ENCODE measurements at places on chromosomes 3 and 15.

- H3K4me3 ChIP-seq: no peak overlapping the region
- H3K4me1 ChIP-seq: no peaks in the 10 kb centered on the region
- H3K27me3 ChIP-seq: no peaks in the 10 kb centered on the region
- no peak for DNase-seq
Measured at GRCh38 chr3:71573181-71573580, 10.3 kb downstream of the FOXP1 start.

- peaks cover 4% of the 10 kb centered on the region for H3K4me1 ChIP-seq
- no peaks in the 10 kb centered on the region for H3K27me3 ChIP-seq
- no peak overlapping the region for H3K4me3 ChIP-seq
- no peak overlapping the region for H3K27ac ChIP-seq
Measured at GRCh38 chr15:57784081-57784511, 77.6 kb downstream of the POLR2M start.

GRCh38 chr3:177977381-177978158 is 558.7 kb upstream of the KCNMB2 start:
- H3K4me3 ChIP-seq: no peak overlapping the region
- H3K27ac ChIP-seq: no peak overlapping the region
- no peaks in the 10 kb centered on the region for H3K36me3 ChIP-seq
- H3K27me3 ChIP-seq: no peaks in the 10 kb centered on the region

- no peak overlapping the region for H3K4me3 ChIP-seq
- H3K27me3 ChIP-seq: no peaks in the 10 kb centered on the region
- no peaks in the 10 kb centered on the region for H3K4me1 ChIP-seq
- H3K36me3 ChIP-seq: peaks cover 14% of the 10 kb centered on the region
Measured at GRCh38 chr15:100623301-100623700, 20.9 kb downstream of the ASB7 start.

GRCh38 chr3:150546226-150547044 is at the start of the genes EIF2A and SERP1:
TSS of gene EIF2A (plus strand) at chr3:150546787. CDS start at chr3:150546803, 16 bp downstream.
TSS of gene SERP1 (minus strand) at chr3:150546496. CDS start at chr3:150546135, 361 bp downstream.
- H3K36me3 ChIP-seq: peaks cover 10% of the 10 kb centered on the region
- H3K27ac ChIP-seq: peak within 1 kb of the TSS; percentile 99
- DNase-seq: peak; percentile 100
- H3K4me3 ChIP-seq: peak within 1 kb of the TSS; percentile 77
- H3K27me3 ChIP-seq: no peaks in the 10 kb centered on the region
- peaks cover 62% of the 10 kb centered on the region for H3K4me1 ChIP-seq

DNA sequence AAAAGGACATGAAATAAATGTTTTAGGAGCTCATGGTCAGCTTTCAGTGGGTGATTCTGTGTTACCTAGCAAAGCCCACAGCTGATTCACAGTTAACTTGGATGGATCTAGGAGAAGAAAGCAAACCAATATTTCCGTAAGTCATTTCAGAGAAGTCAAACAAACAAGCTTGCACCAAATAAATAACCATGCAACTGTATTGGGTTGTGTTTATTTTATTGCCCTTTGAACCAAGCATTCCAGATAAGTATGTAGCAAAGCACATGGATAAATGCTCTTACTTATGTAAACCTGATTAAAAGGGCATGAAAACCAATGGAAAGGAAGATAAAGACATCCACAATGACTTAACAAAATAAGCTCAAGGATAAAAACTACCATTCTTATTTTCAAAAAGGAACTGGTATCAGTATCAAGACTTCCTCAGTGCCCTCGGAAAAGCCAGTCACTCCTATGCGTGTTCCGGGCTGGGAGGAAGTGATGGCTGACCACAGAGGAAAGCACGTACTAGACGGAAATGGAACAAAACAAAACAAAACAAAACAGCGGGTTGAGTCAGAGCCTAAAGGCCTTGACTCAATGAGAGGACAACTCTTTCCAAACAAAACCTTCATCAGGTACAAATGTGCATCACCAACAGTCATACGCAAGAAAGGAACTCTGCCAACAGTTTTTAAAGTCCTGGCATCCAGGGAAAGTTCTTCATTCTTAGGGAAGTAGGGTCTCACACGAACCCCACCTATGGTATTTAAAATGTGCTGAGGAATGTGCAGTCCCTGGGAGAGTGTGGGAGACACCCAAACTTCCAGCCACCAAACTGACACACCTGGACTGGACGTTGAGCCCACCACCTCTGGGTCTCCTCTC is 103.3 kb downstream of the SNRK start:
- no peaks in the 10 kb centered on the region for H3K36me3 ChIP-seq
- peak; percentile 86 for DNase-seq
- peaks cover 61% of the 10 kb centered on the region for H3K4me1 ChIP-seq
- peak overlapping the region; percentile 64 for H3K27ac ChIP-seq
- peak overlapping the region; percentile 48 for H3K4me3 ChIP-seq

DNA sequence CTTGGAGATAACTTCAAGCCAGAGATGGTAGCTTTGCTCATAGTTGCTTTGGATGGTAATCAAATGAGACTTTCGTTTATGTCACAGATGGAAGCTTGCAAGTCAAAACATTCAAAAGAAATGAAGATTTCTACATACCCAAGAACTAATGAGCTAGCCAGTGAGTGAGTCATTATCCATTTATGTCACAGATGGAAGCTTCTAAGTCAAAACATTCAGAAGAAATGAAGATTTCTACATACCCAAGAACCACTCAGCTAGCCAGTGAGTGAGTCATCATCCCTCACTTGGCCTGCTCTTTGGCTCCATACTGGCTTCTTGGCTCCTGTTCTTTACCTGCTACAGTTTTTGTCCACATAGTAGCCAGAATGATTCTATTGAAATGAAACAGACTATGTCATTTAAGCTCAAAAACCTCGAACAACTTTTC is 559.8 kb upstream of the CBLB start:
- no peaks in the 10 kb centered on the region for H3K27me3 ChIP-seq
- no peak overlapping the region for H3K27ac ChIP-seq
- DNase-seq: no peak
- H3K4me1 ChIP-seq: peaks cover 14% of the 10 kb centered on the region
- no peak overlapping the region for H3K4me3 ChIP-seq

GRCh38 chr15:68765602-68766368 is 54.9 kb downstream of the ANP32A start:
- H3K4me1 ChIP-seq: no peaks in the 10 kb centered on the region
- no peak for DNase-seq
- H3K27me3 ChIP-seq: no peaks in the 10 kb centered on the region
- no peaks in the 10 kb centered on the region for H3K36me3 ChIP-seq
- no peak overlapping the region for H3K27ac ChIP-seq
- H3K4me3 ChIP-seq: no peak overlapping the region

DNA sequence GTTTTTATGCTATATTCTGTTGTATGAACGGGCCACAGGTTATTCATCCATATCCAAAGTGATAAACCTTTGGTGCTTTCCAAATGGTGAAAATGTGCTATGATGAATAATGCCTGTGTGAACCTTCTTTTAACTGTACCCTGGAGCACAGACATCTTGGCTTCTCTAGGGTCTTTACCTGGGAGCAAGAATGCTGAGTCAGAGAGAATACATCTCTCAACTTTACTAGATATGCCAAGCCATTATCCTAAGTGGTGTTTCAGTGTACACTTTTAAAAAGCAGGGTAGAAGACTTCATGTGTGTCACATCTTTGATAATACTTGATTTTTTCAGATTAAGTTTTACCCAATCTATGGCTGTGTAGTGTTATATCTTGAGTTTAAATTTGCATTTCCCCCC is 23.5 kb upstream of the XYLB start:
- no peaks in the 10 kb centered on the region for H3K27me3 ChIP-seq
- H3K36me3 ChIP-seq: no peaks in the 10 kb centered on the region
- DNase-seq: no peak
- H3K27ac ChIP-seq: no peak overlapping the region
- H3K4me3 ChIP-seq: no peak overlapping the region

DNA sequence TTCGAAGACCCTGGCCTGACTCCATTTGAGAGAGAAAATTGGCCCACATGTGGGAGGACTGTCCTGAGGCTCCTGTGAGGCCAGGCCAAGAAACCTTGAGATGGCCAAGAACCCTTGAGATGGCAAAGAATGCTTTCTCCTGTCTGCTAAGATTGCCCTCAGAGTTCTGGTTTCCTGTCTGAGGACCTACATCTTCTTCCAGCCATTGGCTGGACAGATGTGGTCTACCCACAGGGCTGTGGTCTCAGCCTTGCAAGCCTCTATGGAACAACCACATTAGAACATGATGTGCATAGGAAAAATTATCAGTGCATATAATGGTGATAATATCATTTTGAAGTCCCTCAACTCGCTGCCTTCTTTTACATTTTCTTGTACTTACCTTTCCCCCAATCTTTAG is 10.8 kb upstream of the RASA2 start:
- no peaks in the 10 kb centered on the region for H3K36me3 ChIP-seq
- H3K27me3 ChIP-seq: no peaks in the 10 kb centered on the region
- no peak for DNase-seq
- H3K4me1 ChIP-seq: peaks cover 23% of the 10 kb centered on the region

GRCh38 chr3:23146163-23146562 is 57.0 kb upstream of the UBE2E2 start:
- no peak for DNase-seq
- no peaks in the 10 kb centered on the region for H3K36me3 ChIP-seq
- no peak overlapping the region for H3K4me3 ChIP-seq
- H3K27me3 ChIP-seq: no peaks in the 10 kb centered on the region
- H3K4me1 ChIP-seq: no peaks in the 10 kb centered on the region

- no peak overlapping the region for H3K27ac ChIP-seq
- no peaks in the 10 kb centered on the region for H3K4me1 ChIP-seq
- DNase-seq: no peak
- H3K27me3 ChIP-seq: no peaks in the 10 kb centered on the region
- H3K4me3 ChIP-seq: no peak overlapping the region
Measured at GRCh38 chr3:15151166-15151565, 52.2 kb upstream of the RBSN start.

GRCh38 chr3:39479701-39480414 is 12.4 kb downstream of the MOBP start:
- H3K36me3 ChIP-seq: no peaks in the 10 kb centered on the region
- H3K27ac ChIP-seq: no peak overlapping the region
- DNase-seq: no peak
- no peaks in the 10 kb centered on the region for H3K27me3 ChIP-seq

DNA sequence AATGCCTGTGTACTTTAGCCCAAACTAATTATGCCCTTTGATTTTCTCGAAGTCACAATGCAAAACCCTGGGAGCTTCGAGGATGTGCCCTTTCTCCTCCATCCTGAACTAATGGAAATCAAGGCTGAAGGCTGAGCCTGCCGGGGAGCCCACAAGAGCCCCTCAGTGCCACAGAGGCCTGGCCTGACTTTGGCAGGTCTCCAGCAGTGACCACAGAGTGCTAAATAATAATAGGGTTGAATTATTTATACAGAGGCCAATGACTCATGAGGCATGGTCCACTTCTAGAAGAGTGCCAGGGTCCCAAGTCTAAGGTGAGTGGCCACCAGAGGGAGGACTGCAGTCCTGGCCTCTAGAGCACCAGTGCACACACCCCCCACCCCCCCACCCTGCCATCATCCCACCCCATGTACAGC is 19.1 kb upstream of the GLCE start:
- no peak overlapping the region for H3K27ac ChIP-seq
- H3K36me3 ChIP-seq: no peaks in the 10 kb centered on the region
- no peaks in the 10 kb centered on the region for H3K27me3 ChIP-seq
